Cortex of kidney (tissue), 1 donor: ENCODE measurements at places on chromosomes 1 and 21.

GRCh38 chr1:118479351-118479750 lies 294.3 kb upstream of the SPAG17 start:
- no peak for DNase-seq

- no peak for DNase-seq
These were observed 112.6 kb downstream of the SEC16B start for GRCh38 chr1:177857285-177857684.

DNA sequence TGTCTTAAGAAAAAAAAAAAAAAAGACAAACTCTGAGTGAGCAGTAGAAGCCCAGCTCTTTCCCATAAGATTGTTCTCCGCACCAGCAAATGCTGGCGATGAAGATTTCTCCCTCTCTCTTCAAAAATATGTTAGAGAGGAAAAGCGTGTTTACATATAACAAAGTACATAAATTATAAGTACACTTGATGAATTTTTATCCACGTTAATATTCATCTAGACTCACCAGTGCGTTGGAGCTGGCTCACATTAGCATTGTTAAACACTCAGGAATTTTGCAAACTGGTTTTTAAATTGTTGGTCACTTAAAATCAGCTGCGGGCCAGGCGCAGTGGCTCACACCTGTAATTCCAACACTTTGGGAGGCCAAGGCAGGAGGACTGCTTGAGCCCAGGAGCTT lies 56.0 kb downstream of the RUNX3 start:
- no peak for DNase-seq

- no peak for DNase-seq
These were observed 114.5 kb upstream of the PLPPR5 start for GRCh38 chr1:99119188-99119587.

GRCh38 chr1:97841338-97841737 lies 79.5 kb downstream of the DPYD start:
- DNase-seq, result no peak
